ENCODE measurements at places on chromosomes 2 and 18.
A peak's percentile ranks its signal among the peaks of the same experiment; 100 is the strongest.

- DNase-seq, result no peak
These were observed 33.6 kb upstream of the GCG start for GRCh38 chr2:162185541-162186232.

DNA sequence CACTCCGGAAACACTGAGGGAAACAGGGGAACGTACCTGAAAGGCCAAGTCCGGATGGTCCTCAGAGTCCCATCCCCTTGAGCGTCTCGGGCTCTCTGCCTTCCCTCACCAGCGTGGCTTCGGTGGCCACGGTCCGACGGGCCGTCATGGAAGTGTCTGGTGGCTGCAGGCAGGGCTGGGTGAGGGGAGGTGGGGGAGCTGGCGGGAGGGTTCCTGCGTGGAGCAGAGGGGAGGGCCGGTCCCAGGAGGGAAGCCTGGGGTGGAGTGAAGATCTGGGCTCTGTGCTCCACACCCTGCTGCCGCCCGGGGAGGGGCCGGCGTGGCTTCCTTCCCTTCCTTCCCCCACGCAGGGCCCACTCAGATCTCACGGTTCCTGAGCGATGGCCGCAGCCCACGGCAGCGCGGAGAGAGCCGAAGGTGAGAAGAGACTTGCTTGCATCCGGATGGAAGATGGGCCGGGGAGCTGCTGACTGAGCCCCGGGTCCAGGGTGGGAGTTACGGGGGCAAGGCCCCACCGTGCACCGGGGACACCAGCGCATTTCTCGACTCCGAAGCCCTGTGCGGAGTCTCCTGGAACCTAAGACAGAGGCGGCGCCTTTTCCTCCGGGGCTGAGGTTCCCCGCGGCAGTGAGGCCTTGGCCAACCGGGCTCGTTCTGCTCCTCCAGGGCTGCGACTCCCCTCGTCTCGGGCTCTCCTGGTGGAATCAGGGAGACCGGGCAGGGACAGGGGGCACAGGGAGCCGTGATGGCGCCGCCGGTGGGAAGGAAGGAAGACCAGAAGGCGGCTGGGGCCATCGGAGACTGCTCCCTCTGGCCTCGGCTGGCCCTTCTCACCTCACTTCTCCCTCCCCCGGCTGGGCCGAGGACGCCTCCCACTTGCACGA, 49.1 kb downstream of the KCNF1 start:
- DNase-seq, result no peak

DNA sequence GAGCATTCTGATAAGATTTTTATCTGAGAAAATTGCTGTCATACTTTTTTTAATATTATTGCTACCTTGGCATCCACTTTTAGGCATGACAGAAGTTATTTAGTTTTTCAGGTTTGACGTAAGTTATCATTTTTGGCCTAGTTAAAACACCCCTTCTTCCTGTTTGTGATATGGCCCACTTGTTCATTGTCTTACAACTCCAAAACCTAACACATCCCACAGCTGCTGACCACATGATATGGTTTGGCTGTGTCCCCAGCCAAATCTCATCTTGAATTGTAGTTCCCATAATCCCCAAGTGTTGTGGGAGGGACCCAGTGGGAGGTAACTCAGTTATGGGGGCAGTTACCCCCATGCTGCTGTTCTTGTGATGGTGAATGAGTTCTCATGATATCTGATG, 388.1 kb downstream of the SLC4A3 start:
- DNase-seq, result no peak

DNA sequence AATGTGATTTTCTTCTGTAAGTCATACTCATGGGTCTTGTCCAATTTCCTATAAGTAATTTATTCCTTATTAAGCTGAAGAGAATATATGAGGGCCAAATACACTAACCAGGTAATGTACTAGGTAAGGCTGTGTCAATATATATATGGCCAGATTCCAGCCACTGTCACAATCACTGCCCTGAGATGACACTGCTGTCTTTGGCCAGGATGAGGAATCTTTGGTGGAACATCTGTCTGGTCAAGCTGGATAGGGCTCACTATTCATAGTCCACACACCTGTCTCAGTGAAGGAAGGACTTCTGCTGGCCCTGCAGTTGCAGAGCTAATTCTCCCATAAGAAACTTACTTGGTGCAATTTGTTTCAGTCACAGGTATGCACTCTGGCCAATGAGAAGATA, 11.3 kb downstream of the MSTN start:
- DNase-seq, result no peak

- no peak for DNase-seq
These were observed 201.5 kb upstream of the ZSWIM2 start for GRCh38 chr2:187050409-187050998.

DNA sequence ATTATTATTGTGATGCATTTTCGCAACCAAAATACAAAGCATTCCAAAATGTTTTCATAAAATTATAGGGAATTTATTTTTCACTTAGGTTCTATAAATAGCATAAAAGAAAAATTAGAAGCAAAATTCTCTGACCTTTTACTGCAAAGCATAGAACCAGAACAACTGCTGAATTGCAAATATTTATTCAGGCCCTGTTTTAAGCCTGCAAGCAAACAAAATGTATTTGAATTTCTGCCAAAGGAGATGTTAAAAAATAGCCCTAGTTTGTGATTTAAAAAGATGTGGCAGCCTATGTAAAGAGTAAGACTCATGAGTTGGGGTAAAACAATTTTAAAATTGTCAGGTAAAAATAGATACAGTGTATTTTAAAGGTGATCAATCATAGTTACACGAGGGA, 138.1 kb downstream of the KCNJ3 start:
- DNase-seq, result no peak

- no peak for DNase-seq
These were observed 490.0 kb upstream of the HS6ST1 start for GRCh38 chr2:128808462-128809258.

GRCh38 chr2:180004731-180005130, 2.4 kb downstream of the CWC22 start:
- no peak for DNase-seq

DNA sequence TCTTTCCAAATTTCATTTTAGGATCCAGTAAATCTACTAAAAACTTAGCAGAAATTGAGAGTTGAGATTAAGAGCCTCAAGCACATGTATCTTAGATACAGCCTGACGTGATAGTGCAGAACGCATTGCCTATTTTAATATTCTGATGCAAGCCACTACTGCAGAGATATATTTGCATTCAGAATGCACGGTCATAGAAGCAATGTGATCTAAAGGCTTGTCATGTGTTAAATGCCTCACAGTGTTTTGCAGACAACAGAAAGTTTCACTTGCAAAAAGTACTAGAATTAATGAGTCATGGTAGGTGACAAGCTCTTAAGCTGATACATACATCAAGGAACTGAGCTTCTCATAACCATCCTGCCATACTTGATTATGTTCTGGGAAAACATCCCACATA, 886.7 kb upstream of the CHAC2 start:
- no peak for DNase-seq

GRCh38 chr2:295090-295489, 7.2 kb upstream of the ALKAL2 start:
- DNase-seq, result no peak

DNA sequence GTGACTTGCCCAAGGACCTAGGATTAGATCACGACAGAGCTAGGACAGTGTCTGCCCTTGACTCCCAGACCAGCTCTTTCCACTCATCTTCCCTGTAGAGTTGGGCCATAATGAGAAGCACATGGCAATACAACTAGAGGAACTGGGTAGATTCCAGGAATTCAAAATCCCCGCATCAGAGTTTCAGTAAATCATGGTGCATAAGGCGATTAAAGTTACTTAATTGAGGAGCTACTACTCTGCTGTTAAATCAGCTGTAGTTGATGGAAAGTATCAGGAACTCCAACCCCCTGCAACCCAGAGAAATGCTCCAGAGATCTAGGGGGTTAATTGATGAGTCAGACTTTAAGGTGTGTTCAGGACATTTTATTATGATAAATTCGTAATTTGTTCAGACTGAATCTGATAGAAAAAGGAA, 5.7 kb downstream of the ANTXR1 start:
- DNase-seq, result no peak

GRCh38 chr2:40113997-40114396, 334.9 kb upstream of the THUMPD2 start:
- no peak for DNase-seq

DNA sequence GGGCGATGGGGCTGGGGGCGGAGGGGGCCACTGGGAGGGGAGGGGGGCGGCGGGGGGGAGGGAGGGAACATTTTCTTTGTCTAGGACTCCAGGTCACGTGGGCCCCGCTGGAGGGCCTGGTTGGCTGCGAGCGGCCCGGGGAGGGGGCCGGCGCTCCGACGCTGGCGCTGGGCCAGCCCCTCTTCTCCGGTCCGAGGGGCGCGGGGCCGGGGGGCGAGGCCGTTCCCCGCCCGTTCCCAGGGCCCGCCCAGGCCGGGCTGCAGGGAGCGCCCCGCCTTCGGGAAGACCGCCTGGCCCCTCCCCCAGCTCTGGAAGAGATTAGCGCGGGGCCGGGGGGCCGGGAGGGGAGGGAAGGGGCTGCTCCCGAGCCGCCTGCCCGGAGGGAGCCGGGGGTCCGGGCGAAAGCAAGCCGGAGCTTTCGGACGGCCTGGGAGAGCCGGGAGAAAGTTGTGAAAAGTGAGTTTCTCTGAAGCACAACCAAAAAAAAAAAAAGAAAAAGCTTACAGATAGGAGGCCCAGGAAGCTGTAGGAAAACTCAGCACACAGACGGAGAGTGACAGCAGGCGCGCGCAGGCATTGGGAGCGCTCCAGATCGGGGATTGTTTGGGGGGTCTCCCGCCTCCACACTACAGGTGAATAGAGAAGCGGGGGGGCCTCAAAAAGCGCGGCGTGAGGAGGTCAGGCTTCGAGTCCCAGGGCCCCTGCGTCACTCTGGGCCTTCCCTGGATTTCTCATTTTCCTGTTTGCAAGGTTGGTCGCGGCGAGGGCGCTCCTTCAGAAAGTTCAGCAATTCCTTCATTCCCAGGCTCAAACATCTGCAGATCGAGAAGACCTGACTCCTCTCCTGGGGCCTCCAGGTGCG, 84.1 kb upstream of the POMC start:
- peak; percentile 97 for DNase-seq
